ENCODE measurements at places on chromosomes 5 and 9.

GRCh38 chr9:91035825-91036208 is 234.2 kb downstream of the SYK start:
- no peak for DNase-seq

DNA sequence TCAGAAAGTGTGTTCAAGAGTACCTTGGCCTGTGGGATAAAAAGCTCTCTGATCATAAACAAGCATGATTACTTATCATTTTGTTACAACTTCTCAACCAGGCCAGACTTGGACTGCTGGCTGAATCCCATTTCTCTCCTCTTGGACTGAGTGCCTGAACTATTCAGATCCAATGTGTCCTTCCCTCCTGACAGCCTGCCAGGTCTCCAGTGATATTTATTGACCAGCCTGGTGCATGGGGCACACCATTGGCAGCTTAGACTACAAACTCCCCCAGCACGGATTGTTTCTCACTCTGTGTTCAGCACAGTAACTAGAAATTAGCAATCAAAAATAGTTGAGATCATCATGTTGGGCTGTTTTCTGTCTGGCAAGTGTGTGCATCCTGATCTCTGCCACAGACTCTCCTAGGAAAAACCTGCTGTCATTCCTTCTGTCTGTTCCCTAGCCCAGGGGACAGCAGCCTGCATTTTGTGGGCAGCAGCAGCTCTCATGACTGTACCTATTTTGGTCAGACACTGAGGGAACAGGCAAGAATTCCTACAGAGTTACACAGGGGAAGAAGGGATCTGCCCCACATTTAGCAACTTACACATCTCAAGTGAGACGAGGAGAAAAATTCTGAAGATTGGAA is 348.1 kb downstream of the ADAMTS6 start:
- no peak for DNase-seq

- no peak for DNase-seq
Measured at GRCh38 chr9:124782661-124783574, 6.0 kb downstream of the OLFML2A start.

DNA sequence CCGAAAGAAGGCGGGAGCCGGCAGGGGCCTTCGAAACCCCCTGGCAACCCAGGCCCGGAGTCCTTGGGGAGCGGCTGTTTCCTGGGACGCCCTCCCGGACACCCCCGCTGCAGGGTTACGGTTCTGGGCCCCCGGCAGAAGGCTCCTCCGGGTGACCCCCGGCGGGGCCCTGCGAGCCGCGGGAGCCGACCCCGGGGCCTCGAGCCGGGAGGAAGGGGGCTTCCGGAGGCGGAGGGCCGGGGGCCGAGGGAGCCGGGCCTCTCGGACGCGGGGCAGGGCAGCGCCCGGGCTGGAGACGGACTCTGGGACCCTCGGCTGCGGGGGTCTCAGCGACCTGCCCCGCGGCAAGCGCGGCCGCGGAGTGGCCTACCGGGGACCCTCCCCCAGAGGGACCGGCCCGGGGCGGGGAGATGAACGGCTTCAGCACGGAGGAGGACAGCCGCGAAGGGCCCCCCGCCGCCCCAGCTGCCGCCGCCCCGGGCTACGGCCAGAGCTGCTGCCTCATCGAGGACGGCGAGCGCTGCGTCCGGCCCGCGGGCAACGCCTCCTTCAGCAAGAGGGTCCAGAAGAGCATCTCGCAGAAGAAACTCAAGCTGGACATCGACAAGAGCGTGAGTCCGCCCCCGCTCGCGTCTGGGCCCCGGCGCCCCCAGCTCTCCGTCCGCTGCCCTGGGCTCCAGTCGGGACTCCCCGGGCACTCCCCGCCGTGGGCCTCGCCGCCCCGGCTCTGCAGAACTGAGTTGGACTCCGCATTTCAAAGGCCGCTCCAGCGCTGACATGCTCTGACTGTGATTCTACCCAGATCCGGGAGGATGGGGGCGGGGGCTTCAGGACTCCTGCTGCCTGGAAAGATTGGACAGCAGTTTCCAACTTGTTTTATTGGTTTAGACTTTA is 645 bp downstream of the SAP30L start:
- DNase-seq = peak; percentile 22

DNA sequence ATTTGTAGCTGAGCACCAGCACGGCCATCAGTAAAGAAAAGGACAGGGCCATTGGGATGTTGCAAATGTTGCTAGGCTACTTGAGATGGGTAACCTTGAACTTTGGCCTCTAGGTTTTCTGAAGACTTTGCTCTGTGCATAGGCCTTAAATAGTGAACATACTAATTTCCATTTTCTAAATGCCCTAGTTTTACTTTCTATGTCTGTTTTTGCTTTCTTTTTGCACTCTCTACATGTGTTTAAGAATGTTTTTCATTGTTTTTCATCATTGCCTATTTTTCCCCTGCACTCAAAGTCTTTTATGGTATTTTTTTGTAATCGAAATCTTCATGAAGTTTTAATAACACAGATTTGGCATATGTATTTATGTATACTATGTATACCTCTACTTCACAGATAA is at the start of gene IFNA17:
IFNA17 (minus strand) TSS at position 101 of the 400 bp plus-strand sequence; CDS start at position 52, 49 bp downstream.
- no peak for DNase-seq

DNA sequence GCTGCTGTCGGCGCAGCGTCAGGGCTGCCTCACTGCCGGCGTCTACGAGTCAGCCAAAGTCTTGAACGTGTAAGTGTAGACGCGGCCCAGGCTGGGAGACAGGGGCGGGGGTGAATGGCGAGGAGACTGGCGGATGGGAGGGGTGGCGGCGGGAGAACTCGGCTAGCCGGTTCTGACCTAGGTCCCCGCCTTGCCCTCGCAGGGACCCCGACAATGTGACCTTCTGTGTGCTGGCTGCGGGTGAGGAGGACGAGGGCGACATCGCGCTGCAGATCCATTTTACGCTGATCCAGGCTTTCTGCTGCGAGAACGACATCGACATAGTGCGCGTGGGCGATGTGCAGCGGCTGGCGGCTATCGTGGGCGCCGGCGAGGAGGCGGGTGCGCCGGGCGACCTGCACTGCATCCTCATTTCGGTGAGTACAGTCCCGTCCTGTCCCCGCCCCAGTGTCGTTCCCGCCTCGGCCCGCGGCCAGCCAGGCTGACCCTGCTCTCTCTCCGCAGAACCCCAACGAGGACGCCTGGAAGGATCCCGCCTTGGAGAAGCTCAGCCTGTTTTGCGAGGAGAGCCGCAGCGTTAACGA is 745 bp downstream of the GADD45G start:
- DNase-seq = peak; percentile 24

DNA sequence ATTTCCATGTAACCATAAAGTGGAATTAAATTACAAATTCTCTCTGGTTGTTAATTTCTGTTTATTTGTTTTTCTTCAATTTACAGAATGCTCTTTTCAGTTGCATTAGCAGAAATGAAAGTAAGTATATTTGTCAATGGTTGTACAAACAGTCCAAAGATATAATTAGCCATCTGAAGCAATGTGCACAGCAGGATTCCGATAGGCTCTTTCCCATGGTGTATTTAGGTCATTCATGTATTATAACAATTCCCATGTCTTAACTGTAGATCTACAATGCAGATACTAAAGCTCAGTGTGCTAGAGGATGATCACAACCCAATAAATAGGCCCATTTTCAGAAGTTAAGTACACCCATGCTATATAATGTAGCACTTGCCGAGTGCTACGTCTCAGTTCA is 43.8 kb downstream of the RECK start:
- no peak for DNase-seq

- DNase-seq = no peak
Measured at GRCh38 chr5:6713274-6714225, at the start of gene TENT4A. Gene TENT4A, plus strand, starts transcription at chr5:6713432. Its CDS starts 552 bp downstream, at chr5:6713984.

DNA sequence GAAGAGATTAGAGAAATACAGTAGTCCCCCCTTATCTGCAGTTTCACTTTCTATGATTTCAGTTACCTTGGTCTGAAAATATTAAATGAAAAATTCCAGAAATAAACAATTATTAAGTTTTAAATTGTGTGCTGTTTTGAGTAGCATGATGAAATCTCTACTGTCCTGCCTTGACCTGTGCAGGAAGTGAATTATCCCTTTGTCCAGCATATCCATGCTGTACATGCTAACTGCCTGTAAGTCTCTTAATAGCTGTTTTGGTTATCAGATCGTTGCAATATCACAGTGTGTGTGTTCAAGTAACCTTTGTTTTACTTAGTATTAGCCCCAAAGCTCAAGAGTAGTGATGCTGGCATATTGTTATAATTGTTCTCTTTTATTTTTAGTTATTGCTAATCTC is 11.2 kb upstream of the JAK2 start:
- no peak for DNase-seq

- DNase-seq = no peak
Measured at GRCh38 chr5:135694906-135695305, 116.1 kb upstream of the CXCL14 start.

- no peak for DNase-seq
Measured at GRCh38 chr9:134773842-134774241, 106.8 kb upstream of the FCN2 start.

DNA sequence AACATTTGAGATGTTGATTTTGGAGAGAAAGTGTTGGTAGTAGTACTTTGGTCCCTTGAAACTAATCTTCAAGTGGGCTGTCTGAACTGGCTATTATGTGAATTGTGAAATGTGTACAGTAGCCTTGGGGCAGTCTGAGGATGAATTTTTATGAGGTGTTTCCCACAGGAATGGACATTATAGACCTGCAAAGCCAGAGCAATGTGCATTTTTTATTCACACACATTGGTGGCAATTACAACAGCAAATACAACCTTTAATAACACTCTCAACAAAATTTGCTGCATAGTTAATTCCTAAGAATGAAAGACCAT is 147.0 kb downstream of the PAM start:
- no peak for DNase-seq

GRCh38 chr9:37501957-37502596 is 16.3 kb downstream of the POLR1E start:
- DNase-seq = no peak

DNA sequence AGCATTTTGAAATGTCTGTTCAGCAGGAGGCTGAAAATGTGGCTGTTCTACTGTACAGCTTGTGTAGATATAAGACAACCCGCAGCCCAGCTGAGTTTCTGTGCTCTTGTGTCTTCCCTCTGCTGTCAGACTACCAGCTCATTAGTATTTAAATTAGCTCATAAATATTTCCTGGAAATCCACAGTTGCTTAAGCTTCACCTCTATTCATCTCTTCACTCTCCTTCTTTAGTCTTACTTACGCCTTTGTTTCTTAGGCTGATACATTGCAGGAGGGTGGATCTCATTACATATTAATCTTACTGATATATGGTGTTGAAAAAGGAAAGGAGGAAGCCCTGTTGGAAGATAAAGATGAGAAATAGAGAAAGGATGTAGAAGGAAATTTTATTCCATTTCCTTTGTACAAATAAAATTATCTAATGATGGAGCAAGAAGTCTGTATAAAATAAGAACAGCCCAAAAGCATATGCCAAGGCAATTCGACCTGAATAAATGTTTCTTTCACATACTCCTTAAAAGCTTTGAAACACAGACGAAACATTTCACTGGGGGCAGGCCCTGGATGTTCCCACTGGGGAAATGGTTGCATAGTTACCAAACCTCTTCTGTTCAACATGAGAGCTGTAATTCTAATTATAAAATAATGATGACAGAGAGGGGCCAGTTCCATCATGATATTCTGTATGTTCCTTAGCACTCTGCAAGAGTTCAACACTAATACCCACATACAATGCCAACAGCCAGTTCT is 111.8 kb upstream of the APC start:
- DNase-seq = no peak

GRCh38 chr5:151719228-151720000 is 32.7 kb upstream of the SPARC start:
- DNase-seq = no peak

DNA sequence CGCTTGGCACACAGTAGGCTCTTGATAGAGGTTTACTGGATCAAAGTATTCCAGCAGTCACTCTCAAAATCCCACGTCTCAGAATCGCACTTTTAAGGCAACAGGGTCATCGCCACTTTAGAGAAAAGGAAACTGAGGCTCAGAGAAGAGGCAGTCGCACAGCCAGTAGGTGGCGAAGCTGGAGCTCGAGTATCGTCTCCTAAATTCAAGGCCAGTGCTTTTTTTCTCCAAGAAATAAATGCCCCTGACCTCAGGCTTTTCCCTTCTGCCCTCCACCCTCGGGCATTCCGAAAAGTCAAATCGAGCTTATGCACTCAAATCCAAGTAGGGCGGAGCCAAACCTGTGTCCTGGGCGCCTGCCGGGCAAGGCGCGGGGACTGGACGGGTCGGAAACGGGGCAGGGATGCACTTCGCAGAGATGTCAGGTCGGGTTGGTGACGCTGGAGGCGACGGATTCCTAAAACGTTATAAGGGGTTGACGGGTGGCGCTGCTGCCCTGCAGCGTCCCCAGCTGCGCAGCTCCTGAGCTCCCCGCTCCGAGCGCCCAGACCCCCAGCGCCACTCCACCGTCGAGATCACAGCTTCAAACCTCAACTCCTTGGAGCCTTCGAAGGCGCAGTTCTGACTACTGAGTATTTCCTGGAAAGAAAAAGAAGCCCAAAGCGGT is 4.7 kb upstream of the FOXB2 start:
- no peak for DNase-seq

- DNase-seq = no peak
Measured at GRCh38 chr9:123445981-123446610, 90.1 kb downstream of the CRB2 start.

DNA sequence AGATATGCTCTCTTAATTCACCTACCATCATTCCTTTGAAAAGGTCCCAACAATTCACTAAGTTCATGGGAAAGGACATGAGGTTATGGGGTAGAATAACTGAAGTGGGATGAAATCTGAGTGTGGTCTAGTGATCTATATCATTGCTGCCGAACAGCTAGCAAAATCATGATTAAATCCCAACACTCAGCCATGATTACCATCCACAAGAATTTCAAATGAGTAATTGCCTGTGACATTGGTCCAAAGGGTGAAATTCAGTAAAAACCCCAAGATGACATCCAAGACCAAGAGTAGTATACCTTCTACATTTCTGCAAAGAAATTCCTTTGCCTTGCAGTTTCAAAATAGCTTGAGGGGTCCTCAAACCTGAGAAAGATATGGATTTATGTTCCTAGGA is 225.6 kb downstream of the SPOCK1 start:
- no peak for DNase-seq

DNA sequence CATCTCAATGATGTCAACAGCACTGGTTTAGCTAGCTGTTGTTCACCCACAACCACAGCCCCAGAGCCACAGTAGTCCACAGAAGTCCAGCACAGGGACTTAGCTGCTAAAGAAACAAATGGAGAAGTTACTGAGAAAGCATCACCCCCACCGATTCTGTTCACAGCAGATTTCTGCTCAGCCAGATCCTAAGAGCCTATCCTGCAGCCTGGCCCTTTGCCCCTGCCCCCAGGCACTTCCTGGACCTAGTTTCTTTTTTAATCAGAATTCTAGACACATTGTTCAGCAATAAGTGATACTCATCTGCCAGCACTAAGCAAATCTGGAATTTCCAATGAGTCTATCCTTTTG is 7.4 kb downstream of the B4GALT1 start:
- DNase-seq = no peak

- no peak for DNase-seq
Measured at GRCh38 chr5:57575839-57576238, 93.2 kb upstream of the ACTBL2 start.

DNA sequence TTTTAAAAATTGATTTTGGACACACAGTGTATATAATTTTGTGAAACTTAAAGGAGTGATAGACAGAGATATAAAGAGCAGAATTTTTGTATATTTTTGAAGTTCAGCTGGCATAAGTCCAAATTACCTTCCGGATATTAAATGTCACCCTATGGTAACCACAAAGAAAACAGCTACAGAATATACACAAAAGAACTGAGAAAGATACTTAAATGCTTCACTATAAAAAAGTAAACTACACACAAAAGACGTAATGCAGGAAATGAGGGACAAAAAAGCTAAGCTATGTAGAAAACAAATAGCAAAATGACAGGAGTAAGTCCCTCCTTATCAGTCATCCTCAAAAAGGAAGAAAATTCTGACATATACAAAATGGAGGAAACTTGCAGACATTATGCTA is 29.4 kb downstream of the HACD4 start:
- DNase-seq = no peak

All from thoracic aorta (tissue), 2 donors.